ENCODE measurements at places on chromosomes 16 and 17.

DNA sequence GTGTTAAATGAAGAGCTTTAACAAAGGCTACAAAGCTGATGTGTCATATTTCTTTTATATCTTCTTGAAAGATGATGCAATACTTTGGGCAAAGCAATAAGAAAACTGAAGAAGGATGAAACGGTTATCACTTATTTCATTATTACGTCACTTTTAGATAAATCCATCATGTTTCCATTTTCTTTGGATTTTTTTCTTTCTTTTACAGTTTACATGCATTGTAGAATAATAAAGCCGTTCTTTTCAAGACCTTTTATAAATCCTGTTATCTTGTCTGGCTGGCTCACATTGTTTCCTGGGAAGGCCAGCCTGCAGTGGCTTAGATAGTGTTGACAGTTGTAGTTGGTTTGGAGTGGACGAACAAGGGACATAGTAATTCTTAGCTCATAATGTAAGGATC is 28.9 kb downstream of the TANC2 start:
- no peak for DNase-seq

GRCh38 chr16:57988929-57989328 is 11.5 kb downstream of the ZNF319 start:
- no peak for DNase-seq

- DNase-seq = no peak
Observed at GRCh38 chr16:56109994-56110393, 81.3 kb upstream of the GNAO1 start.

GRCh38 chr17:37047631-37048104 is 98.9 kb downstream of the AATF start:
- peak; percentile 57 for DNase-seq
